Activated T-cell treated with anti-CD3 and anti-CD28 coated beads for 24 hours (primary cell): ENCODE measurements at places on chromosomes 1 and 21.

DNA sequence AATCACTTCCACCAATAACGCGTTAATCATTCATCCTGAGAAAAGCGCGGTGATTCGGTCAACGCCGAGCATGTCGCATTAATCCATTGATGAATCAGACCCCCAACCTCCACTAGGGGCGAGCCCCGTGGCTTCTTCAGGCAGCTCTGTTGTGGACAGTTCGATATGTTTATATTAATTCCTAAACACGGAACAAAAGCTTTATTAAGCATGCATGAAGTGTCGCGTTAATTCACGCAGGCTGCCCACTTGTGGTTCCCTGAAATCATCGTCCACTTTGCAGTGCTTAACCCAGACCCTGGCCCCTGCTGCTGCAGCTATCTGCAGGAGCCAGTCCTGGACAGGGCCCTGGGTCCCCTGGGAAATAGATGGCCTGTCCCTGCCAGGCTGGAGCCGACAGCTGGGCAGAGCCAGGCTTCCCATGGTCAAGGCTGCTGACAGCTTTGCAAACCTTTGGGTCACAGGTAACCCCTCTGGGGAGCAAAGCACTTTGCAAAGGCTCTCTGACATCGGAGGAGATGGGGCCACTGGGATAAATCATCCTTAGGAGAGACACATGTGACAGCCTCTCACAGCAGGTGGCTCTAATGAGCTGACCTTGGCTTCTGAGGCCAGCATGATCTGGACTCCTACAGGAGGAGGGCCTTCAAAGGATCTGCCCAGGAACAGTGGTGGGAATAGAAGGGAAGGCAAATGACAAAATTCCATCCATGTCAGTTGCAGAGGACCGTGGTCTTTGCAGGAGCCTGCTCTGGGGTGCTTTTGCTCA lies 137.0 kb upstream of the AJAP1 start:
- DNase-seq: no peak

DNA sequence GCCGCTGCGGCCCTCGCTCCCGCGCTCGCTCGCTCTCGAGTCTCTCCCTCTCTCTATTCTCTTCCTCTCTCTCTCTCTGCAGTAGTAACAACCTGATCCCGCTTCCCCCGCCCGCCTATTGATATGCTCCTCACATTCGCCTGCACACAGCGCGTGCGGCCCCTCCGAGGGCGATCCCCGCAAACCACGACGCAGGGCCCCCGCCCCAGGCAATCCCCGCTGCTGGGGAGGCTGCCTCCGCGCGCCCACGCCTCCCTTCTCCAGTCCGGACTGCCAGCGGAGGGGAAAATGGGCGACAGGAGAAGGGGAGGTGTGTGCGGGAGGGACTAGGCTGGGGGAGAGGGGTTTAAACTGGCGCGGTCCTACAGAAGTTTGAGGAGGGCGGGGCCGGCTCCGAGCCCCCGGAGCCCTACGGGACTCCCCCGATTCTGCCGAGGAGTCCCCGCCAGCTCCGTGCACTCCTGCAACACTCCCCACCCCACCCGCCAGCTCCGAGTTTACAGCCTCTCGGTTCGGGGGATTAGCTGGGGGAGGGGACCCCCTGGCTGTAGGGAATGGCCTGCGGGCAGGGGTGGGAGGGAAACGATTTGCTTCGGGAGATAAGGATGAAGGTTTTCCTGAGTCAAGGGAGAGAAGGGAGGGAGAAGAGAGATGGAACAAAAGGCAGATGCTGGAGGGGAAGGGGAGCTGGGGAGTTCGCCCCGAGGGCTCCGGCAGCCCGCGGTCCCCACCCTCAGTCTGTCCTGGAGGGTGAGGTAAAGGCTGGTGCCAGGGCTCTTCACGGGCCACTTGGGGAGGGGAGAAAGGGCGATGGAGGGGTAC lies 66.6 kb downstream of the SYT2 start:
- no peak for DNase-seq

DNA sequence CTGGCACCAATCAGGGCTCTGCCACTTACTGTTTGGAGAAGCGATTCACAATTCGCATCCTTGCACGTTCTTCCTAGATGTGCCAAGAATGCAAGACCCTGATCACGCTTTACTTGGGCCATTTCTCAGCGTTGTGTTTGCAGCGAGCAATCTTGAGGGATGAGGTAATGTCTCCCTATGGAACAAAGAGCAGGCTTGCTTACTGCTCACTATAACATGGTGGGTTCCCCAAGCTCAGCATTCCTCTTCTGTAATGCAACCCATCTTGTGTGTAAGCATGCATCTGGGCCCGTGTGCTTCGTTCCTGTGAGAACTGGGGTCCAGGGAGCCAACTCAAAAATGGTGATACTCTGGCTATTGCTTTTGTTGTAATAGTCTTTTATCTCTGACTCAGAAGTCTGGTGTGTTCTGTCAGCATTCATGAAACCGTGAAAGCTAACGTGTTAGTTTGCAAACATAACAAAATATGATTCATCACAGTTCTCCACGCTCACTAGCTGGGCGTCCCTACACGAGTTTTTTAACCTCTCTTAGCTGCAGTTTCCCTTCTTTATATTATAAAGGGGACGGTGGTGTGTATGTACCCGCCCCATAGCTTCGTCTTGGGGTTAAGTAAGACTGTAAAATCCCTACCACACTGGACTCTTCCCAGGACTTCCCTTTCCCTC lies 33.3 kb downstream of the DNTTIP2 start:
- peak; percentile 49 for DNase-seq

DNA sequence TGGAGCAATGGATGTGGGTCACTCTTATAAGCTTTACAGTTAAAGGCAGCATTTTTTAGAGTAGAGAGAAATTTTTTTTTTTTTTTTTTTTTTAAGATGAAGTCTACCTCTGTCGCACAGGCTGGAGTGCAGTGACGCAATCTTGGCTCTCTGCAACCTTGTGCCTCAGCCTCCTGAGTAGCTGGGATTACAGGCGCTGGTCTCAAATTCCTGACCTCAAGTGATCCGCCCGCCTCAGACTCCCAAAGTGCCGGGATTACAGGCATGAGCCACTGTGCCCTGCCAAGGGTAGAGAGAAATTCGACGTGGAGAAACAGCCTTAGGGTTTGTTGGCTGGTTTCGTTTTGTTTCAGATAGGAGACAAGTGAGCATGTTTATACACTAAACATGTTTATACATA lies 594.2 kb upstream of the ADAMTS5 start:
- no peak for DNase-seq

GRCh38 chr1:54519709-54520108 lies 28.3 kb upstream of the ACOT11 start:
- no peak for DNase-seq

GRCh38 chr1:109765896-109766615 lies 2.3 kb upstream of the EPS8L3 start:
- no peak for DNase-seq
